ENCODE measurements at places on chromosomes 6 and 20. TPM values are rescaled to one million over a fixed set of nuclear protein-coding genes. Genes with fewer than 3 reads are reported as not detected.

The ANKEF1 gene
- total RNA-seq = 6.7 TPM

The TNFRSF6B gene
- total RNA-seq = 4.5 TPM

The PDYN gene
- not detected for total RNA-seq

The SLC17A2 gene
- not detected for total RNA-seq

The COL9A3 gene
- 1.5 TPM for total RNA-seq

The BPIFB2 gene
- 2.0 TPM for total RNA-seq

The OR2H2 gene
- total RNA-seq = not detected

The SGK2 gene
- total RNA-seq = 0.36 TPM

The LINC00237 gene
- total RNA-seq = not detected

The COL21A1 gene
- total RNA-seq = 4.9 TPM

The DPPA5 gene
- total RNA-seq = not detected

The OPN5 gene
- not detected for total RNA-seq

DNA sequence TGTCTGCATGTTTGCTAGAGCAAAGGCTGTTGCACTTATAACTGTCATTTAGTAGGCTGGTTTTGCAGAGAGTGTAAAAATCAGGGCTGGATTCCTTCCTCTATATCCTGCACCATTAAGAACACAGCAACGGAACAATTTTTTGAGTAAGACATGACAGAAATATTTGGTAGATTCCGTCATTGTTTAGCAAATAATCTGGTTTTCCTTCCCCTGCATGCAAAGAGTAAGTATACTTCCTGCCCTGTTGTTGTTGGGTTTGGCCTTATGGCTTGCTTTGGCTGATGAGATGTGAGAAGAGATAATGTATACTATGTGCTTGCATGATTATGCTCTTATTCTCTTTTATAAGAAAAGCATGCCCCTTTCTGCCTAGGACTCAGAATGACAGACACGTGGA lies 23.8 kb downstream of the MANEA start:
- ATAC-seq = no peak

GRCh38 chr6:117601811-117602150 lies 530 bp downstream of the GOPC start:
- no peak for ATAC-seq

DNA sequence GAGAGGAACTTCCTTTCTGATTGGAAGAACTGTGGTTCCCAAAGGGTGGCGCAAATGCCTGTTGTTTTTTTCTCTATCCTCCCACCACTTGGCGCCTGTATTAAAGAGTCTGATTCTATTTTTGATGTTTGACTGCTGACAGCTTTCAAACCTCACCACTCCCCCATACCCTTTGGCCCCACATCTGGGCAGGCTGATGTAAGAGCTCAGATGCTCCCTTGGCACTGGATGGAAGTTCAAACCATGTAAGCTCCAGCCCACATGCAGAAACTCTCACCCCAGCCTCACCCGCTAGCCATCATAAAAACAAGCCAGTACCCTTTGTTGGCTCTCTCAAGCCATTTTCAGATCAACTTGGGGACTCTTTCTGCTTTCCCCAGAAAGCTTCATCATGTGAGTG lies 20.0 kb upstream of the TMEM14A start:
- no peak for ATAC-seq

- ATAC-seq = no peak
Measured at GRCh38 chr6:3625980-3626563, 125.4 kb downstream of the PXDC1 start.

DNA sequence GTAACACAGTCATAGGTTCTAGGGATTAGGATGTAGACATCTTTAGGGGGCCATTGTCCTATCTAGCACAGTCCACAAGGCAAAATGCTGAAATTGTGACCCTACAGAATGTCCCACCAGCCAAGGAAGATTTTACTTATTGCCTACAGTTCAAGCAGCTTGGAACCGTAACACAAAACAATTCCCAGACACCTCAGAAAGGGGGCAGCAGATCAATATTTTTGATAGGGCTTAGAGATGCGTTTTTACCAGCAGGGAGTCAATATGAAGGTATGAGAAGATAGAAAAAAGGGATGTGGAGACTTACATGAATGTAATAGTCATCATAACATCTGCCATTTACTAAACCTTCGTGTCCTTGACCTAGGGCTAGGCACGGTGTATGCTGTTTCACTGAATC lies 81.0 kb downstream of the TMEM170B start:
- ATAC-seq = no peak

GRCh38 chr20:58310291-58310782 lies 822 bp downstream of the RAB22A start:
- ATAC-seq = no peak

- ATAC-seq = peak; percentile 14
Measured at GRCh38 chr6:27866357-27867050, 45.7 kb downstream of the OR2B2 start.

GRCh38 chr6:157830354-157831017 lies 7.4 kb downstream of the SNX9 start:
- ATAC-seq = no peak

DNA sequence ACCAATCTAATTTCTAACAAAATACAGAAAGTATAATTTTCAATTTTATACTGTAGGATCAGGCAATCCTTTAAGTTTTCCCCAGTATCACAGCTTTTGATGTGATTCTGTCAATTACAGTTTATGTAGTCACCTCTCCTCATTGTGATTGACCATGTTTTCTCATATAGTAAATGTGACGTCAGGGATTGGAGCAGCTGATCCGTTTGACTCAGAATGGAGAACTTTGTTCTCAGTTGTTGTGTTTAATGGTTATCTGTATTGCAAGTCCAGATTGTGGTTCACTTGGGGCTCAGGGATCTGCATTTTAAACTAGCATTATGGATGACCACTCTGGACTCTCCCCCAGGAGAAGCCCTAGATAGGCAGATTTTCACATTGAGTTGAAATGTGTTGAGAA lies 90.6 kb downstream of the DNAH8 start:
- ATAC-seq = no peak

DNA sequence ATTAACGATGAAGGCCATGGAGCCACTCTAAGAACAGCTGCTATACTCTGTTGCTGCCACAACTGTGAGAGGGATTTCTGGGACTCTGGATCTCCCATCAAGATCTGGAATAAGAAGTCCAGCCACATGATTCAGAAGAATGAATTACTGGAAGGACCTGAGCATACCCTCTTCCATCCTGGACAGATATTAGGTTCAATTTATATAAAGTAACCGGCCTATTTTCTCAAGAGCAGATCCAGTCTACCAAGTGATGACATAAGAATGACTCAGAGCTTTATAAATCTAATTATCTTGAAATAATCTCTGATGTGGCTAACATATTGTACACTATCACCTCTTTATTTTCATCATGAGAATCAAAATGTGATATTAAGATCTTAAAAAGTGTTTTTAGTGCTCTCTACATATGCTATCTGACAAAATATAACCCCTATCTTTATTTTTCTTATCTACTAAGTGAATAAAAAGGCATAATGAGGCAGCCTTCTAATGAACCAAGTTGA lies 45.1 kb downstream of the COL9A1 start:
- ATAC-seq = no peak

GRCh38 chr20:35023624-35024023 lies 68.0 kb downstream of the MYH7B start:
- ATAC-seq = no peak

DNA sequence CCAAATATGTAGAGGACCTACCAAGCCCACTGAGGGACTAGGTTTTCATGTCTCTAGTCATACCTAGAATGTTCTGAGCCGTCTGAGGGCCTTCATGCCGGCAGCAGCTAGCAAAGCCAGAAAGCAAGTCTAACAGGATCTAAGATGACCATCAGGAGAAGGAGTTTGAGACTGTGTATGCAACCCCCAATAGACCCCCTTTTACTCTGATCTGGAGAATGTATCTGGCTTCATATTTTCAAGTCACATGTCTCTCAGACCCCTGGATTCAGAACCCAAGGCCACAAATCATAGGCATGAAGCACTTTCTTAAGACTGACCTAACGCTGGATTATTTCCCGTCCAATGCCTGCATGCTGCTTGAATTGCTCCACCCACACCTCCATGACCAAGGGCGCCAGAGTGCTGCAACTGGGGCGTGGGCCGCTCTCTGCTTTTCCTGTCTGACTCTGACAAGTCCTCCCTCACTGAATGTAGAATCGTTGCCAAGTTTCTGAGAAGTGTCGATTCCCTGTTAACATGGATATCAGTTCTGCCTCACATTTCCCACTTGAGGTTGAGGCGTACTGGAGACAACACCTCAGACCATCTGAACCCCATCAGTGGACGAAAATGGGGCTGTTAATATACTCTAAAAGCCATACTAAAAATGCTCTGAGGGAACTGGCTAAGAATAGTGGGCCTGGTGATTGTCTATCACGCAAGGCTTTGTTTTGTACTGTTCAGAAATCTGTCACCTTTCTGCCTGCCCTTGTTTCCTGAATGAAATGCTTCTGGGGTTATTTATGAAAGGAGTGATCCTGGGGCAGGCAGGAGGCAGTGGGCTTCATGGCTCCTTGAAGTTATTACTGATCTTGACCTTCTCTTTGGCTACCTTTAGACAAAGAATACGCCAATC lies 23.9 kb upstream of the ASXL1 start:
- ATAC-seq = peak; percentile 56

DNA sequence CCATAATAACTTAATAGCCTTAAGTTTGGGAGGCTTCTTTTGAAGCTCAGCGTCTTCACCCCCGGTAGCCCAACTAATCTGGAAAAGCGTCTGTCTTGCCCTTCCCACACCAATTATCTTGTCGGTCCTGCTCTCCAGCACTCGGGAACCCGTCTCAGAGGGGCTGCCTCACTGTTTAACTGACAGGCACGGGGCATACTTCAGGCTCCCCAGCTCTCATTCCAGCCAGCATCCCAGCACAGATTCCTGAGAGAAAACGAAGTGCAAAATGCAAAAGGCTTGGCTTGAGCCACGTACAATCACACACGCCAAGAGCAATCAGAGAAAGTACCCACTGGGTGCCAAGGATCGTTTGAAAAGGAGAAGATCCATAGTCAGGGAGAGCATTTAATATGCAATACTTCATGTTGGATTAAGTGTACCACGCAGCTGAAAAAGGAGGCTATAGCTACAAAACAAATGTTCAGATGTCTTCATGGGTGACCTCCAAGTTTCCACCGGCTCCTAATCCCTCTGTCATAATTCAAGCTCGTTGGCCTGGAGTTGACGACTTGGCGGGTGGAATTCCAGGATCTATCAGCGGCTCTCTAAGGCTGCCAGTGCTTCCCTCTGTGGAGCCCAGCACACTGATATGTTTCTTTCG lies 53.7 kb upstream of the STX16 start:
- ATAC-seq = no peak

GRCh38 chr20:11094711-11095110 lies 420.9 kb upstream of the JAG1 start:
- no peak for ATAC-seq

DNA sequence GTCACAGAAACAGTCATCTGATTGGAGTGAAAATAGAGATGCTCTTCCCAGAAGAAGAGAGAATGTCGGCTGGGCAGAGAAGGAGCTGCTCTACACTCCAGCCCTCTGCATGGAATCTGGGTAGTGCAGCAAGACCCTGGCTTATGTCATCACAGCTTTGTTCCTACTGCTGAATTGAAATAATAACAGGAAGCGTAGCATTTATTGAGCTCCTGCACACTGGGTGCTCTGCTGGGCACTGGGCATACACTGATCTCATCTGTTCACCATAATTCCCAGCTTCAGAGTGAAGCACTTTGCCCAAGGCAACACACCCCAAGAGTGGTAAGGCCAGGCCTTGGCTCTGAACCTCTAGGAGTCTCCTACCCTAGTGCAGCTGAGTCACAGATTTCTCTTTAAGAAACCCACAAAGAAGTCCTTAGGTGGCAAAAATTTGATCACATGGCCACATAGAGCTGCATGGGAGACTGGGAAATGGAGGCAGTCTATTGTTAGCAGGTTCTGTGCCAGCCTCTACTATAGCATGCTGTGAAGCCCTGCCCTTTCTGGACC lies 3.9 kb upstream of the SDCBP2 start:
- ATAC-seq = no peak

GRCh38 chr6:161674930-161675682 lies 401.2 kb upstream of the AGPAT4 start:
- ATAC-seq = no peak

DNA sequence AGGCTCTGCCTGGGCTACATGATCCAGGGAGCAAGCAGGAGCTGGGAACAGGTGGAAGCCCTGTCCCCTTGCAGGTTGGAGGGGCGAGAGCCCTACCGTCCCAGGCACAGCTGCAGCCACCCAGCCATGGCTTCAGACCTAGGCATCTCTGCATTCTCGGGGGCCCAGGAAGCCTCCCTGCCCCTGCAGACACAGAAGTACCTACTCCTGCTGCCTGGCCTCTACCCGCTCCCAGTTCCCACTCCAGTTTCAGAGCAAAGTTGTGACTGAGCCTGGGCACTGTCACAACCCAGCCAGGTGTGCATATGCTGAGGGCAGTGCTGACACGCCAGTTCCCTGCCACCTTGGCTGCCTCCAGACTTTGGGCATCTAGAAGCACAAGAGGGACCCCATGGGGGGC lies 645.9 kb downstream of the HTR1B start:
- ATAC-seq = no peak

DNA sequence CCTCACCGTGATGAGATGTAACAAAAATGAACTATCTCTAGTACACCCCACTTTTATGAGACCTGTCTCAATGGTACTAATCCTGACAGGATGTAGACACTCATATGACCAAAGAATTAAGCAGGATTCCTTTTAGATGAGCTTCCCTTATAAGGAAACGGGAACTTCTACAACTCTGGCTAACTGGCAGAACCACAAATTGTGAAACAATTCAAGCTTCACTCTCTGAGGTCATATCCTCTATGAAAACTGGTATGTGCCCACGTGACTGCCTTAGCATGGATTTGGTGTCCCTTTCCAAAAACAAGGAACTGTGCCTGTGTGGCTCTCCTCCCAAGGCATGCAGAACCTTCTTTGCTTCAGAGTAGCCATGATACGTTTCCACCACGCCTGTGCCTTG lies 14.1 kb upstream of the CPNE5 start:
- peak; percentile 87 for ATAC-seq

DNA sequence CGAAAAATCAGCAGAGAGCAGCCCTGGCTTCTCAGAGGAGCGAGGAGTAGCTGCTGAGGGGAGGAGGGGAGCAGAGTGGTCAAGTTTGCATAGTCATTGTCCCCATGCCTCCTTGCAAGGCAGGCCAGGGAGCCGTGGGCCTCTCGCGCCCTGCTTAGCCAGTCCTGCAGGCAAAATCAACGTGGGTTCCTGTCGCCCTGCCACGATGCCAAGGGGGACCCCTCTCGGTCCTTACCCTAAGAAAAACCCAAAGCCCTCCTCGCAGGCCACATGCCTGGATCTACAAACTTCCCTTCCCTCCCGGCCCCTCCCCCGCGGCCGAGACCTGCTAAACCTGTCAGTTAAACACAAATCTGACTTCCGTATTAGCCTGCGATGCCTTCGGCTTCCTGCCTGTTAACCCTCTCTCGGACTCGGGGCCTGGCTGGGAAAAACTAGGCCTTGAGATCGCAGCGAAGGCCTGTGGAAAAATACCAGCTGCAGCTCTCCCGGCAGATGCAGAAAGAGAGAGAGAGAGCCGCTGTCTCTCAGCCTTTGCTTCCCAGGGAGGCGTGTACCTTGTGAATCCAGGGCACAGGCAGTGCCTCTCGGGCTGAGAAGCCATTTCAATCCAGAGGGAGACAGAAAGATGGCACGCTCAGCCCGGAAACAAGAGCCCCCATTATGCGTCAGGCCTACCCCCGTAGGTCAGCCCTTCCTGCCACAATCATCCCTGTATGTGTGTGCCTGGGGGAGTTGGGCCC lies 968 bp upstream of the ZMYND8 start:
- peak; percentile 46 for ATAC-seq

All from esophagus mucosa (tissue), 1 donor.